Panc1 (cell line): ENCODE measurements at places on chromosomes 16 and 17. TPM values are rescaled to one million over a fixed set of nuclear protein-coding genes. Genes with fewer than 3 reads are reported as not detected.

GRCh38 chr17:17479209-17479608, 2.4 kb downstream of the MED9 start:
- H3K27me3 ChIP-seq: no peaks in the 10 kb centered on the region
- H3K36me3 ChIP-seq: peaks cover 4% of the 10 kb centered on the region
- H3K4me3 ChIP-seq: no peak overlapping the region
- no peak overlapping the region for H3K27ac ChIP-seq
- H3K4me1 ChIP-seq: peaks cover 4% of the 10 kb centered on the region; the same call in 1 of the 2 replicates
- DNase-seq: no peak

GRCh38 chr17:76480632-76481031, 13.2 kb downstream of the AANAT start:
- H3K27ac ChIP-seq: no peak overlapping the region
- H3K4me1 ChIP-seq: no peaks in the 10 kb centered on the region
- no peak overlapping the region for H3K4me3 ChIP-seq
- H3K27me3 ChIP-seq: no peaks in the 10 kb centered on the region
- no peak for DNase-seq
- H3K36me3 ChIP-seq: no peaks in the 10 kb centered on the region

DNA sequence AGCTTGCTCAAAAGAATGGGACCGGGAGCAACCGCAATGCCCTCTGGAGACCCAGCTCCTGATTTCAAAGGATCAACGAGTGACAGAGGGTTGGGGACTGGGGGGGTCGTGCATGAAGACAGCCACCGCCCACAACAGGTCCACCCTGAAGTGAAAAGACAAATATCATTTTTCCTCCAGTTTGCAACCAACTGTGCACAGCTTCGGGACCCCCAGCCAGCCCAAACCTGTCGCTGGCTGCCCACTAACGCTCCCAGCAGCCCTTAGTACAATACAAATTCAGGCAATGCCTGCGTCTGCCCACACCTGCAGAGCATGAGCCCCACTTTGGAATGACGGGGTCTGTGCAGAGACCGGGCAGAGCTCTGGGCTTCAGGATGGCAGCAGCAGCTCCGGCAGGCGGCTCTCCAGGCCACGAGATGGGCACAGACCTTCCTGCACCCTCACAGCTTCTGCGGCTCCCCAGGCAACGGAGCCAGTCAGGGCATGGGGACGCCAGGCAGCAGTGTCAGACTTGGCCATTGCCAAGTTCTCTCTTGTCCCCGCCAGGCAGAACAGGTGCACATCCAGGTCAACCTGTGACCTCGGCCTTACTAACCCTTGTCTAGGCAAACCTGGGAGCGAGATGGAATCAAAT, 60.1 kb downstream of the TBC1D16 start:
- no peaks in the 10 kb centered on the region for H3K4me1 ChIP-seq
- no peak overlapping the region for H3K27ac ChIP-seq
- H3K36me3 ChIP-seq: no peaks in the 10 kb centered on the region
- no peaks in the 10 kb centered on the region for H3K27me3 ChIP-seq

- no peak for DNase-seq
- no peak within 1 kb of the TSS for H3K4me3 ChIP-seq
- H3K4me1 ChIP-seq: no peaks in the 10 kb centered on the region; the same call in 1 of the 2 replicates
- no peak within 1 kb of the TSS for H3K27ac ChIP-seq
- H3K27me3 ChIP-seq: no peaks in the 10 kb centered on the region
Measured at GRCh38 chr17:34356194-34356593, at the start of gene CCL13. TSS of gene CCL13 (plus strand) at chr17:34356480. CDS start at chr17:34356527, 47 bp downstream.

DNA sequence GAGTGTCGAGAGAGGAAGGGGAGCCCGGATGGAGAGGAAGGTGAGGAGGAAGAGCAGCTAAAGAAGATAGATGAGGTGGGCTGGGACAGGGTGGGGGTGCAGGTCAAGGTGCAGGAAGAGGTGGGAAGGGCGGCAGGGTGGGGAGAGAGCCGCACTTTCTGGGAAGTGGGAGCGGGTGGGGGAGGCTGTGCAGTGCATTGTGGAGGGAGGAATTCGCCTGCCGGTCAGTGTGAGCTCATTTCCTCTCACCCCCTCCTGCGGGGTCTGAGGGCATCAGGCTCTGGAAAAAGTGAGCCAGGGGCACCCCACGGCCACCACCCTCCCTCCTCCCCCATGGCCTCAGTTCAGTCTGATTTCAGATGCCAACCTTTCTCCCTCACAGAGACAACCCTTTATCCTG, 2.5 kb upstream of the ARHGAP23 start:
- H3K27me3 ChIP-seq: no peaks in the 10 kb centered on the region
- H3K27ac ChIP-seq: no peak overlapping the region
- H3K36me3 ChIP-seq: no peaks in the 10 kb centered on the region
- no peak for DNase-seq
- H3K4me3 ChIP-seq: no peak overlapping the region

GRCh38 chr16:10828851-10829366, 10.3 kb upstream of the TVP23A start:
- 0 out of 2 replicates have a peak overlapping the region, but pooled peaks have one; percentile 8 for H3K4me3 ChIP-seq
- H3K27ac ChIP-seq: 0 out of 2 replicates have a peak overlapping the region, but pooled peaks have one; percentile 18
- no peak for DNase-seq
- H3K4me1 ChIP-seq: peaks cover 15% of the 10 kb centered on the region
- H3K27me3 ChIP-seq: no peaks in the 10 kb centered on the region
- H3K36me3 ChIP-seq: no peaks in the 10 kb centered on the region

Gene GABARAPL2
- total RNA-seq: 56.2 TPM

Gene MAPK7
- 28.9 TPM for total RNA-seq

Gene VPS4A
- 23.9 TPM for total RNA-seq

Gene CCL16
- not detected for total RNA-seq
